Stimulated activated CD8-positive, alpha-beta memory T cell treated with anti-CD3 and anti-CD28 coated beads, Interleukin-7, amount 100 ng/mL, for 24 hours (primary cell): ENCODE measurements at places on chromosomes 5 and 9.

- no peak for DNase-seq
Measured at GRCh38 chr5:14410394-14411201, 171.0 kb upstream of the OTULINL start.

DNA sequence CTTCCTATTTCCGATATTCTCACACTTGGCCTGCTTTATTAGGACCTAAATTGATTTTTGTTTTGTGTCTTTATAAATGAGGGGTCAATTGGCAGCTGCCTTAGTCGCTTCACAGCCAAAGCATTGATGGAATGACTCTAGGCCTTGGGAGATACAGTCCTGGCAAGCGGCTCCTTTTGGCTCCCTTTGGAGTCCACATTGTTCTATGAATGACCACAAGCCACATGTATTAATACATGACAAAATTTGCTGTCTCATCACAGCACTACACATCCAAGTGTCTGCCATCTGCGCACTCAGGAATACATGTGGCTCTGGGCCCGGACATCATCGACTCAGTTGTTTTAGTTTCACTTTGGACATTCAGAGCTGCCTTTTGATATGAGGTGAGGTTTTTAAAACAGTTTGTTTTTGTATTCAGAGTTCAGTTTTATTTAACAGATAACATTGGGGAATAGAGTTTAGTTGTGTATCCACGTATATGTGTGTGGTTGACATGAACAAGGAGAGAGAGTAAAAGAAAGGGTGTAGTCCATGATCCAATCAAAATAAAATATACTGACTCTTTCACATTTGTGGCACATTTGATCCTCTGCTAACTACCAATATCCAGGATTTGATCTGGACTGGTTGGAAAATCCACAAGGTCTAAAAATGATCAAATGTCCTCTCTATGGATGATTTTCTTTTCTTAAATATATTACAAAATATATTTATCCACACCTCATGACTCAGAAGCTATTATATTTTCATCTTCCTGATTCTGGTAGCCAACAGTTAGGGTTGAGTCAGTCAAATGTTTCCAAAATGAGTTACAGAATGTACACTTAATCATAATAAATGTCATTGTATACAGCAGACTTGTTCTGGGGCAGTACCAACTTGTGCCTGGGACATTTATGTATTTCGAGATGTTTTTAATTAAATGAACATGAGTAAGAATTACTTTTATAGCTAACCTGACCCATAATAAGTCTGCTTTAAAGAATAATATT, 114.0 kb upstream of the MTAP start:
- no peak for DNase-seq

GRCh38 chr5:33781286-33781685, 110.5 kb downstream of the ADAMTS12 start:
- DNase-seq: no peak

GRCh38 chr9:92290785-92291429, 2.6 kb downstream of the IARS1 start:
- DNase-seq: no peak

DNA sequence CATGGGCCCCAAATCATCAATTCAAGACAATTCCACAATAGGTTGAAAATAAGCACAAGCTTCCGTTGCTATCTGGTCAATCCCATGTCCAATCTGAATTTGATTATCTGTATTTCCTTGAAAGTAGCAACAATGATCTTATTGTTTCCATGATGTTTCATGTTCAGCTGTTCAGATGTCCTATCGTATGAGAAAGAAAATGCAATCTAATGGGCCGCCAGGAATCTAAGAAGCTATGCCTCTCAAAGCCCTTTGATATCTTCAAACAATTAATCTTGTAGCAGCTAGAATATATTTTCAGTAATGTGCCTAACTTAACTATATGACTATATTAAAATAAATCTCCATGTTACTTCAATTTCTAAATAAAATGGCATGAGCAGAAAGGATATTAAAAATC, 32.1 kb upstream of the ALDOB start:
- no peak for DNase-seq

DNA sequence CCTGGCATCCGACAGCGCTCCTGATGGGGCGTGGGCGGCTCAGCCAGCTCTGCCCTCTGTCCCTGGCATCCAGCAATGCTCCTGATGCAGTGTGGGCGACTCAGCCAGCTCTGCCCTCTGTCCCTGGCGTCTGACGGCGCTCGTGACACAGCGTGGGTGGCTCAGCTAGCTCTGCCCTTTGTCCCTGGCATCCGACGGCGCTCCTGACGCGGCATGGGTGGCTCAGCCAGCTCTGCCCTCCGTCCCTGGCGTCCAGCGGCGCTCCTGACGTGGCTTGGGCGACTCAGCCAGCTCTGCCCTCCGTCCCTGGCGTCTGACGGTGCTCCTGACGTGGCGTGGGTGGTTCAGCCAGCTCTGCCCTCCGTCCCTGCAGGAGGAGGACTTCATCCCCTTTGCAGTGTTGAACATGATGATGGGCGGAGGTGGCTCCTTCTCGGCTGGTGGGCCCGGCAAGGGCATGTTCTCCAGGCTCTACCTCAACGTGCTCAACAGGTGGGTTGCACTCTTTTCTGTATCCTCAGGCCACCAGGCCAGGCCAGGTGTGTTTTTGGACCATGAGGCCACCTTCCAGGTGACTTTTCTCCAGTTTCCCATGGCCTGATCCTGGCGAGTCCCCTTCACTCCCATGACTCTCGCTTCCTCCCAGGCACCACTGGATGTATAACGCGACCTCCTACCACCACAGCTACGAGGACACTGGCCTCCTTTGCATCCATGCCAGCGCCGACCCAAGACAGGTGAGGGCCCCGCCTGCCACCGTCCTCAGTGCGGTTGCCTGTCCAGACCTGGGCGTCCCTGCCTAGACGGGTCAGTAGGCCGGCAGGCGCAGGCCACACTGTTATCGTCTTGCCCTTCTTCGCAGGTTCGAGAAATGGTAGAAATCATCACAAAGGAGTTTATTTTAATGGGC, 8.0 kb downstream of the PMPCA start:
- no peak for DNase-seq

DNA sequence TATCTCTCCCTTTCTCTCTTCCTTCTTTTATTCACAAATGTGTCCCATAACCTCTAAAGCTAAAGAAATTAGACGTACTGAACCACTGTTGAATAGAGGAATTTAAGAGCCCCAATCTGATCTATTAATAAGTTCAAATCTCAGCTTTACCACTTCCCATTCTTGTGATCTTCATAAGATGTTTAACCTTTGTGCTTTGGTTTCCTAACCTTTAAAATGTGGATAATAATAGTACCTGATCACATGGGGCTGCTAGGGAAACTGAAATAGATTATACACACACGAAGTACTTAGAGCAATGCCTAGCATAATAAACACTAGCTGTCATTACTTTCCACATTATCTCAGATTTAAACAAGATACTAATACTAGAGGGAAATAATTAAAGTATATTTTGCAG, 324.3 kb upstream of the SEMA6A start:
- no peak for DNase-seq
